ENCODE measurements at places on chromosomes 5 and 9. TPM values are rescaled to one million over a fixed set of nuclear protein-coding genes. Genes with fewer than 3 reads are reported as not detected.

Gene STOM
- total RNA-seq = 27.9 TPM

DNA sequence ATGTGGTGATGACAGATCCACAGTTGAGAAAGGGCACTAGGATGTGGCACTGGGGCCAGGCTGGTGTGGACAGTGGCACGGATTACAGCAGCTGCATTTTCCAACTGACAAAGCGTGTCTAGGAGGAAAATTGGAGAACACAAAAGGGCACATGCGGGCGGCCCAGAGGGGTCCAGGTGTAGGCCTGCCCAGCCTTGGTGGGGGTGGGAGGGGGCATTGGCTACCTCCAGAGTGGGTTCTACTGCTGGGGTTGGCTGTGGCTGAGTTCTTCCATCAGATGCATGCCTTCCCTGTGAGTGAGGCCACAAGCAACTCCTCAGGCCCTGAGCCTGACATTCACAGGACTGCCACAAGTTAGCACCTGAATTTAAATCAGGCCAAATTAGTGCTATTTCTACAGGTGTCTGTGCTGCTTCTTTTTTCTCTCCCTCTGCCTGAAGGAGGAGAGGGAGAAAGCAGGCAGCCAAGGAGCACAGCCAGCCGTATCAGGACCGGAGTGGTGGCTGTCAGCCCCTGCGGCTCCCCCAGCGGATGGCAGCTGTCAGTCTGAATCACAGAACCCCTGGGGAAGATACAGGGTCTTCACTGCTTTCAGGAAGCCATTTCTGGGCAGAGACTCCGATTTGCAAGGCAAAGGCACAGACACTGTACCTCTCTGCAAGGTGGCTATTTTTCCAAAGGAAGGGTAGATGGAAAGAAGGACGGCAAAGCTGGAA is 464.2 kb downstream of the SPOCK1 start:
- no peak for DNase-seq
- no peaks in the 10 kb centered on the region for H3K27me3 ChIP-seq
- no peaks in the 10 kb centered on the region for H3K36me3 ChIP-seq
- H3K4me3 ChIP-seq = no peak overlapping the region
- no peaks in the 10 kb centered on the region for H3K4me1 ChIP-seq

DNA sequence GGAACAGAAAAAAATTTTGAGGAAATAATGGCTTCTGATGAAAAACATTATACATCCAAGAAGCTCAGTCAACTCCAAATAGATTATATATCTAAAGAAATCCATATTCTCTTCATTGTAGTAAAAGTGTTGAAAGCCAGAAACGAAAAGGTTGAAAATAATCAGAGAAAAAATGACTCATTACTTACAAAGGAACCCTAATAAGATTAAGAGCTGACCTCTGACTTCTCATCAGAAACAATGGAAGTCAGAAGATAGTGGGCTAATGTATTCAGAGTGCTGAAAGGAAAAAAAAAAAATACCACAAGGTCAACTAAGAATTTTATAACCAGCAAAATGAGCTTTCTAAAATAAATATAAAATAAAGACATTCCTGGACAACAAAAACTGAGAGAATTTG is 60.0 kb downstream of the HSD17B4 start:
- DNase-seq = no peak
- H3K27me3 ChIP-seq = no peaks in the 10 kb centered on the region
- no peak overlapping the region for H3K27ac ChIP-seq

Gene GPR151
- not detected for total RNA-seq

GRCh38 chr5:37641933-37642332 is 197.9 kb downstream of the GDNF start:
- H3K4me3 ChIP-seq = no peak overlapping the region
- H3K36me3 ChIP-seq = no peaks in the 10 kb centered on the region
- no peak for DNase-seq
- H3K27ac ChIP-seq = no peak overlapping the region
- no peaks in the 10 kb centered on the region for H3K4me1 ChIP-seq

- no peak overlapping the region for H3K27ac ChIP-seq
- H3K4me1 ChIP-seq = no peaks in the 10 kb centered on the region
- H3K4me3 ChIP-seq = no peak overlapping the region
- DNase-seq = no peak
- H3K27me3 ChIP-seq = no peaks in the 10 kb centered on the region
These were observed 38.9 kb downstream of the PTTG1 start for GRCh38 chr5:160460377-160461049.

- DNase-seq = no peak
- H3K27ac ChIP-seq = no peak overlapping the region
- no peaks in the 10 kb centered on the region for H3K36me3 ChIP-seq
- no peaks in the 10 kb centered on the region for H3K27me3 ChIP-seq
These were observed 146.3 kb downstream of the SNX18 start for GRCh38 chr5:54663866-54664265.

DNA sequence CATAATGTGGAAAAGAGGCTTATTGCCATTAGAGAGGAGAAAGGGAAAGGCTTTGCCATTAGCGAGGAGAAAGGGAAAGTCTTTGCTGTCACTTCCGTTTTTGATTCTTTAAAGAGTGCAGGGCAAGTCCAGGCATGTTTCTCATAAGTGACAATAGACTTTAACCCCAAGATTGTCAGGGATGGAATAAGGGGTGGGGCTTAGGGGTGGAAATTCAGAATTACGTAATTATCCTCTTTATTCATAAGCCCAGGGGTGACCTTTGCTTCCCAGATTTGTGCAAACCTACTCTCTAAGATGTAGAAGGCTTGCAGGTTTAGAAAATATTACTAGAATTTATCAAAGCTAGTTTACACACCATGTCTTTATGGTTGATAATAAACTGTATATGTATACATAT is 2.3 kb upstream of the PLK2 start:
- H3K27ac ChIP-seq = no peak overlapping the region
- no peak overlapping the region for H3K4me3 ChIP-seq

Gene CDX1
- not detected for total RNA-seq

- peaks cover 4% of the 10 kb centered on the region for H3K4me1 ChIP-seq
- no peak overlapping the region for H3K27ac ChIP-seq
- H3K27me3 ChIP-seq = peaks cover 3% of the 10 kb centered on the region
- H3K4me3 ChIP-seq = no peak overlapping the region
- no peaks in the 10 kb centered on the region for H3K36me3 ChIP-seq
- no peak for DNase-seq
These were observed 8.9 kb upstream of the ZCCHC10 start for GRCh38 chr5:133035224-133035623.

Gene PJA2
- 92.9 TPM for total RNA-seq

DNA sequence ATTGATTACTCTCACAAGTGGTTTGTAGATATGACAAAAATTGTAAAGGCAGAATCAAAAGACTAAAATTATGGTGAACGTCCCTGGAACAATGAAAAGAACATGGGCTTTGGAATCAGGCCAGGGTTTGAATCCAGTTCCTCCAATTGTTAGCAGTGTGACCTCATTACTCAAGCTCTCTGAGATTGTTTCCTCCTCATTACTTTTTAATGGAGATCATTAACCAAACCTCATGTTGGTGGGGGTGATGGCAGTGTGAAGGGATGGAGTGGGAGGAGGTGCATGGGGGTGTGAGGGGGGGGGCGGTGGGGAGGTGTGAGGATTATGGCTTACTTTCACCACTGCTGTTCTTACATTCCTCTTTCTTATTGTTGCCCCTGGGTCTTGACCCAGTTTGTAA is 44.1 kb upstream of the FOXE1 start:
- DNase-seq = no peak
- peaks cover 5% of the 10 kb centered on the region for H3K4me1 ChIP-seq
- H3K27ac ChIP-seq = no peak overlapping the region
- H3K27me3 ChIP-seq = peaks cover 4% of the 10 kb centered on the region
- no peak overlapping the region for H3K4me3 ChIP-seq

- no peaks in the 10 kb centered on the region for H3K27me3 ChIP-seq
- H3K4me1 ChIP-seq = no peaks in the 10 kb centered on the region
- no peak overlapping the region for H3K27ac ChIP-seq
- no peak for DNase-seq
- no peaks in the 10 kb centered on the region for H3K36me3 ChIP-seq
- H3K4me3 ChIP-seq = no peak overlapping the region
These were observed 313.8 kb downstream of the GLIS3 start for GRCh38 chr9:3986060-3986459.

DNA sequence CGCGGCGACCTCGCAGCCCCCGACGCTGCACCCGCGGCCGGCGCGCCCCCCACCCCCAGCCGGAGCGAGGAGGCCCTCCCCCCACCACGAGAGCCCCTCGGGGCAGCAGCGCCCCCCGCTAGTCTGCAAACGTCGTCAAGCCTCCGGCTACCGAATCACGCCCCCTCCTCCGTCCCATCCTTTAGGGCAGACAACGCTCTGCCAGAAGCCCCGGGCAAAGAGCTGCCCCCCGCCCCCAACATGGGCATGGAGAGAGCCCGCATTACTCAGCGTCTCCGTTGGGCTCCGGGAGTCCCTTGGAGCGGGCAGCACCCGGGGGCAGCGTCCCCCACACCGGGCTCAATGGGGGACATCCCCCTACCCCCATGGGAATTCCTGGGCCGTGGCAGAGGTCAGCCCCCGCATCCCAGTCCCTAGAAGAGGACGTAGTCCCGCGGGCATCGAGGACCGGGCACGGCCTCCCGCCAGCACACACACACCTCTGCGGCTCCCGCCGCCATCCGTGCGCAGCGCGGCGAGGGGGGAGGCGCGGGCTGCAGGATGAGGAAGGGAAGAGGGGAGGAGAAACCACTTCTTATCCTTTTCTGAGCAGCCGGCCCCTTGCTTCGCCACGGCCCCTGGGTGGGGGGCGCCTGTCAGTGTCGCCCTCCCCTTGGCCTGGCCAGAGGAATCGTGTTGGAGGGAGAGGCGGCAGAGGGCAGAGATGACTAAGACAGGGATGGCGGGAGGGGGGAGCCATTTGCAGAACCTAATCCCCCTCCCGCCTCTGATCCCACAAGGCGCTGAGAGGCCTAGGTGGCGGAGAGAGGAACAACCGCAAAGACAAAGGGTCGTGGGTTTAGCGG is 750 bp downstream of the DNM1 start:
- no peaks in the 10 kb centered on the region for H3K36me3 ChIP-seq
- H3K27ac ChIP-seq = no peak overlapping the region
- H3K27me3 ChIP-seq = peaks cover 17% of the 10 kb centered on the region

GRCh38 chr9:116032683-116033440 is 120.7 kb upstream of the PAPPA start:
- no peaks in the 10 kb centered on the region for H3K4me1 ChIP-seq
- no peak overlapping the region for H3K4me3 ChIP-seq
- no peak for DNase-seq
- no peaks in the 10 kb centered on the region for H3K27me3 ChIP-seq
- H3K36me3 ChIP-seq = no peaks in the 10 kb centered on the region

Gene IL33
- total RNA-seq = not detected

Gene PCSK1
- not detected for total RNA-seq

Gene MCTP1
- 2.1 TPM for total RNA-seq
